ENCODE measurements at places on chromosomes 4 and X.

- no peak for DNase-seq
These were observed 20.6 kb upstream of the TEC start for GRCh38 chr4:48290146-48290772.

DNA sequence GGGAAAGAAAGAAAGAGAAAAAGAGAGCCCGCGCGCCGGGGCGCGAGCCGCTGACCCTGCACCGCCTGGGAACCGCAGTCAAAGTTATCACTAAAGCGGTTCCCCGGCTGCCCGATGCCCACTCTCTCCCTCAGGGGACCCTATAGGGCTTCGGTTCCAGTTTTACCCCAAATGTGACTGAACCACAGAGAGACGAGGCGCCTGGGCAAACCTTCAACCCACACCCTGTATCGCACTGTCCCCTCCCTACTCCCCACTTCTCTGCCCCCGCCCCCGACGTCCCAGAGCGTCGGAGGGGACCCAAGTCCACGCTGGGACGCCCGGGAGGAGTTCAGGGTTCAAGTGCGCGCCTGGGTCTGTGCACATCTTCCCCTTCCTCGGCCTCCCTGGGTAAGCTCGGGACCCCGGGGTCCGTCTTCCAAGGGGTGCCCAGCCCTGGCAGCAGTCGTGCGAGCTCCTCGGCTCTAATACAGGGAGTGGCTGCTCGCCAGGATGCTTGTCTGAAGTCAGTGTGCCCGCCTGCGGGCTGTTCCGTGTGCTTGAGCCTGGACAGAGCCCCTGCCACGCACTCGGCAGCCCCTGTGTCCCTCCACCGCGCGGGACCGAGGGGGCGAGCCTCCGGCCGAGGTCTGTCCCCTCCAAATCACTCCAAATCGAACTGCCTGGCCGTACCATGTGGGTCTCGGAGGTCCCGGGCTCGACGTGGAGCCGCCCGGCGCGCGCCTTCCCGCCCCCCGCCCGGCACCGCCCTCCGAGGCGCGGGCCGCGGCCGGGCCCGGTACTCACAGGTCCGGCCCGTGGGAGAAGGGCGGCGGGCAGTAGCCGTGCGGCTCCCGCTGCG, 960 bp downstream of the TRPC3 start:
- peak; percentile 6 for DNase-seq

DNA sequence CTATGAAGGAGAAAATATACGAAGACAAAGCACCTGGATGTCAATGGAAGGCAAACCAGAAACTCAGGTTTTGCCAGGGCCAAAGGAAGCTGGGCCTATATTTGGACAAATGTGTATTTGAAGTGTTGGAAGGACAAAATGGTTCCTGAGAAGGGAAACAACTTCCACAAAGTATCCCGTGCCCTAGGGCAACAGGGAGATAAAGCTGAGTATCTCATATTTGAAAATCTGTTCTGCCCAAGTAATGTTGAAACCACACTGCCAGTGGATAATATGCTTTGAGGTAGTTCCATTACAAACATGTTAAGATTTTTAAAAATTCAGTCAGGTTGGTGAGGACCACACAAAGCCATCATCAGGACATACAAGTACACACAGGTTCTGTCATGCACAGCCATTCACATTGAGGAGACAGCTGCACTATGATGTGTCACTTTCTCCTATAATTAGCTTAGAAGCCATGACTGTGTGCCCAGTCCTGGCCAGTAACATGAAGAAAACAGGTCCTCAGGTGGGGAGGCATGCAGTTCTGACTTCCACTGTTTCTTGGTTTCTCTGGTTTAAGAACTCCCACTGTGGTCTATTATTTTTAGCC, 116.4 kb downstream of the PWWP3B start:
- no peak for DNase-seq

GRCh38 chr4:40811956-40812355, 62.2 kb downstream of the NSUN7 start:
- no peak for DNase-seq

DNA sequence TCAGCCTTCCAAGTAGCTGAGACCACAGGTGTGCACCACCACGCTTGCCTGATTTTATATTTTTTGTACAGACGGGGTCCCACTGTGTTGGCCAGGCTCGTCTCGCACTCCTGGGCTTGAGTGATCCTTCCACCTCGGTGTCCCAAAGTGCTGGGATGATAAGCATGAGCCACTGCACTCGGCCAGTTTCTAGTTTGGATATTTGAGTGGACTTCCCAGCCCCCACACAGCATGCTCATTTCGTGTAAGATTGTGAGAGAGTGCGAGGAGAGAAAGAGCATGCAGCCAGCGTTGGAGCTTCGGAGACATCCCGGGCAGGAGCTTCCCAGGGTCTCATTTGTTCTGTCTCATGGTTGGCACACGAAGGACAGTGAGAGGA, 31.8 kb downstream of the ARSD start:
- DNase-seq = no peak

GRCh38 chrX:129318375-129318774, 204.9 kb downstream of the SMARCA1 start:
- DNase-seq = no peak

DNA sequence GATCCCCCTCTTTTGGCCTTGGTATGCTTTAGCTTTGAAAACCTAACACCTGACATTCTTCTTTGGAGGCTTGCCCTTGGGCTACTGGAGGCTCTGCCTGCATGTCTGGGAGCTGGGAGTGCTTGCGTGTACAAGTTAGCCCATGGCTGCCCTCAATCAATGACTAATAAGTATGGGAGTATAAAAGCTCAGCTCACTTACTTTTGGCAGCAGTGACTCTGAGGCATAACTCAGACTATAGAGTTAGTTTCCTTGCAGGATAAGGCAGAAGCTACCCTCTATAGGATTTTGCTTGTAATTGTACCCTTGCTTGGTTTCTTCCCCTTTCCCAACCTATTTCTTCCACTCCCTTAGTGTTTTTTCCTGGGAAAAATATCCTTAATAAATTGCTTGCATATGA, 247.9 kb downstream of the PPP1R2C start:
- no peak for DNase-seq

GRCh38 chrX:65900850-65901844, 138.7 kb downstream of the VSIG4 start:
- no peak for DNase-seq

GRCh38 chr4:13797061-13797460, 169.5 kb upstream of the BOD1L1 start:
- DNase-seq = no peak

- DNase-seq = no peak
These were observed 5.3 kb upstream of the OTC start for GRCh38 chrX:38347136-38347535.

GRCh38 chr4:75786526-75786925, 62.1 kb downstream of the USO1 start:
- no peak for DNase-seq

DNA sequence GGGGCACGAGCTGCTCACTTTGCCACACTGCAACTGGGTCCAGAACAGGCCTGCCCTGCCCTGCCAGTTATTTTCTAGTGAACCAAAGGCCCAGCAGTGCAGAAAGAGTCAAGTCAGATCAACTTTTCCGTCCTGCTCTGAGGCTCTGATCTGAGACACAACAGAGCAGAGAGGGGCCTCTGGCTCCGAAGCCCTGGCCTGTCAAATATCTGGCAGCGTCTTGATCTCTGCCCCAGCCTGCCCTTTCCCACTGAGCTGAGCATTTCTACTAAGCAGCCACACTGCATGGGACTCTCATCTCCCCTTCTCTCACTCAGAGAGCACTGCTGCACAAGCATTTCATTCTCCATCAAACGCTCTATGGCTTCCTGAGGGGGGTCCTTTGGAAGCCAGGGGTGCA, 11.8 kb downstream of the IGFBP7 start:
- DNase-seq = no peak

DNA sequence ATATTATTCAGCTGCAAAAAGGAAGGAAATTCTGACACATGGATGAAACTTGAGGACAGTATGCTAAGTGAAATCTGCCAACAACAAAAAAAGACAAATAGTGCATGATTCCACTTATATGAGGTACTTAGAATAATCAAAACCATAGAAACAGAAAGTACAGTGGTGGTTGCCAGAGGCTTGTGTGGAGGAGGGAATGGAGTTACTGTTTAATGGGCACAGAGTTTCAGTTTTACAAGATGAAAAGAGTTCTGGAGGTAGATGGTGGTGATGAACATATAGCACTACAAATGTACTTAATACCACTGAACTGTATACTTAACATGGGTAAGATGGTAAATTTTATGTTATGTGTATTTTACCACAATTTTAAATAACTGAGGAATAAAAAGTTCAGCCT, 212.0 kb upstream of the KLF3 start:
- no peak for DNase-seq

DNA sequence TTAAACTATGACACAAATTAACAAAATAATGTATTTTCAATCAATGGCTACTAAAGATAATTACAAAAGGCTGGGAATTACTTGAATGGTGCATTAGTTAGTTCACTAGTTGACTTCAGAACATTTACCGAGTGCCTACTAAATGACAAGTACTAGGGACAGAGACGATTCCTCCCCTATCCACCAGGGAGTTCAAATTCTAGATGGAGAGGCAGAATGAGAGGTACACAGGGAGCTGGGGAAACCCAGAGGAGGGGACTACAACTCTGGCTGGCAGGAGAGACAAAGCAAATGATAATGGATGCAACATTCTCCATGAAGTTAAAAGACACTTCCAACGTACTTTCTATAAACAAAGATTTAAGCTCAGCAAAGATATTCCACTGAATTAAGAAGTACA, 43.1 kb upstream of the MCF2 start:
- DNase-seq = no peak

- DNase-seq = no peak
These were observed 173.7 kb downstream of the PWWP3B start for GRCh38 chrX:106341823-106342222.

Data from CD8-positive, alpha-beta memory T cell (primary cell).